ENCODE measurements at places on chromosomes 6 and 20. TPM values are rescaled to one million over a fixed set of nuclear protein-coding genes. Genes with fewer than 3 reads are reported as not detected.
A peak's percentile ranks its signal among the peaks of the same experiment; 100 is the strongest.

DNA sequence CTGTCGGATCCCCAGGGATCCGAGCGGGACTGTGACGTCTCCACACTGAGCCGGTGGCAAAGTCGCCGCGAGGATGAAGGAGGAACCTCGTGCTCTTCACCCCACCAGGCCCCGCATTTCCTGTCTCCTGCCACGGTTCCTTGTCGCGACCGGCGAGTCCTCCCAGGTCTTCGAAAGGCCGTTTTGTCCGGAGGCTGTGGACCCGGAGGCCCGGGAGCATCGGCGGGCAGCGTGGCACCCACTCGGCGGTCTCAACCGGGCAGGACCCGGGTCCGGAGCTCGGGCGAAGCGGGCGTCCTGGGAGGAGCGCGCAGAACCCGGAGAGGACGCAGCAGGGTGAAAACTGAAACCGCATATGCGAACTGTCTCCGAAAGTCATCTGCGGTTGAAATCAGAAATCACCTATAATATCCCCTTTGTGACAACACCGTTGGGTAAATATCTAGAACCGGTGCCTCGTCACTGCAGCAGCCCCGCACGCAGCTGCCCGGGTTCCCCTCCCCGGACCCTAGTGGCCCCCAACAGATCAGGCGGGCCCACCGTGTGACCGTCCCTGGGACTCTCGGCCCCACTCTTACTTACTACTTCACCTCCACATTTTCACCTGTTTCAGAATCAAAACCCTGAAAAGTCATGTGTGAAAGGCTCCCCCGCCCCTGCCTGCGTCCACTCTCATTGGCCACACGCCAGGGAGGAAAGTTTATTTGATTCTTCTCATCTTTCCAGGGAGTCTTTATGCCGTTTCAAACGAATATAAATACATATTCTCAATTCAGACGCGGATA lies 3.1 kb upstream of the ULBP2 start:
- no peak for DNase-seq

DNA sequence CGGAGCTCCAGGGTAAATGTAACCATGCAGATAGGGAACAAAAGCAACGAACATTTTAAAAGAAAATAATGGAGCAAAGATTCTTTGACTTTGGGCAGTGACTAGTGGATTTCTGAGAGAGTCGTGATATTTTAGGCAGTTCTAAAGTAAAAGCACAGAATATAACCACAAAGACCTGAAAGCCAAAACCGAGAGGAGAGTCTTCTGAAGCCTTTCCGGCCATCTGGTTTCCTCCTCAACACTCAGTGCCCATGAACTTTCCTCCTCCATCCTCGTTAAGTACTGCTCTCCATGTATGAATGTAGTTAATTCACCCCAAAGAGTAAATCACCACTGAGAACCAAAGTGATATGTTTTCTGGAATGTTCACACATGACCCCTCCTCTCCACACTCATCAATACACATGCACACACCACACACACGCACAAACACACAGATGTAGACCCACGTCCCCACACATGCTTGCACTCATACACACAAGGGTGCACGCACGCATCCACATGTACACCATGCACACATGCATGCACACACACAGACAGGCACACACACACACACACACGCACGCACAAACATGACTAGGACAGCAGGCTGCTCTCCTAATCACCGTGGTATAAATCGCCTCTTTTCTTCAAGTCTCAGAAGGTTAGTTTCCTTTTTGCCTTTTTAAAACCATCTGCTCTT lies 109.5 kb downstream of the MYLK4 start:
- DNase-seq: no peak

- no peak for DNase-seq
Observed at GRCh38 chr6:90098001-90098531, 198.6 kb downstream of the BACH2 start.

DNA sequence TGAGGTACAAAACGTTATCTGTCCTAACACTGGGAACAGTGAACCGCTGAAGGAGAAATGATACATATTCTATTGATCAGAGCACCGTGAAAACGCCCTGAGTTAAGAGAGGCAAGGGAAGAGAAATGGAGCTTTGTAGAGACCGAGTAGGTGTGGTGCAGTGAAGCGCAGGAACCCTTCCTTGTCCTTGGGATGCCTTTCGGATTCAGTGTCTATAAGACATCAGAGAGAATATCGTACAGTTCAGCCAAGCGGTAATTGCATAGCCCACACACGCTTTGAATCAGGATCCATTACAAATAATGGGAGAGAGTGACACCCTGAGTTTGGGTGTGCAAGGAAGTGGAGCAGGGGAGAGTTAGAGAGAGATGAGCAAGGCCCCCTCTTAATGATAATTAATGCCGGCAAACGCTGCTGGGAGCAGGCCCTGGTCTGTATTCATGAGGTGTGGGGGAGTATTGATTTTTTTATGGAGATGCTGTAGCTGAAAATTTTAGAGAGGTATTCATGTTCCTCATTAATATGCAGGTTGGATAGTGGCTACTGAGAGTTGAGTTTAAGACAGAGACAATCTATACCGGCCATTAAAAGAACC lies 20.7 kb downstream of the NOX3 start:
- DNase-seq: no peak

- no peak for DNase-seq
Observed at GRCh38 chr20:47181056-47181862, 175.2 kb downstream of the ZMYND8 start.

- DNase-seq: no peak
Observed at GRCh38 chr6:124747349-124747748, 214.9 kb upstream of the RNF217 start.

GRCh38 chr6:136604328-136604825 lies 54.2 kb upstream of the MAP7 start:
- DNase-seq: no peak

DNA sequence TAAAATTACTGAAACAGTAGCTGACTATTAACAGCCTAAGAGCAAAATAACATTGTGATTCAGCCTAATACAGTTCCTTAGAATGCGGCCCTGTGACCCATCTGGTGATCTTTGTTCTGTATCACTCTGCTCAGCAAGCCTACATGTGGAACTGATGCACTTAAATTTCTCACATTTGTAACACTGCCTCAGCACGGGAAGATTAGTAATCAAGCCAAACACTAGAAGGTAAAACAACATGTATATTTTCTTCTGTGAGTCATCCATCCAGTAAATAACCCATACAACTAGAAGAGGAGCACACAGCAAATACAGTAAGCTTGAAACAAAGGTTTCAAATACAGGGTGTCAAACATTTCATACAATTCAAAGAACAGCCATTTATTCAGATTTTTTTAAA lies 189.7 kb upstream of the NOX3 start:
- no peak for DNase-seq

- DNase-seq: peak; percentile 61
Observed at GRCh38 chr20:5171064-5171789, 44.4 kb downstream of the CDS2 start.

- DNase-seq: no peak
Observed at GRCh38 chr6:132368916-132369481, 32.3 kb downstream of the MOXD1 start.

DNA sequence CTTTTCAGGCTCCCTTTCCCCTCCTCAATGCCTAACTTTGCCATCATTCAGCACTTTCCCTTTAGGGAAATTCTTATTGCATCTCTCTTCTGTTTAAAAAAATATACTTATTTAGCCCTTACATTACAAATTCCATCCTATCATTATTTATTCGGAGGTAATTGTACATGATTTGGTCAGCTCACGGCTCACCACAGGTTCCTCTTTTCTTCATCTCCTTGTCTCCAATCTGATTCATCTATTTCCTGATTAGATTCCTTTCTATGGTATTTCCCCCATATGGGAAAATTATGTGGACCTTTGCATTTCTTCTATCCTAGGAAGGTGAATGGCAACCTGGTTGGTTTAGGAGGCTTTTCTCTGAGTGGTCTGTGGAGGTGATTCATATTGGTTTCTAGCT lies 12.9 kb upstream of the EMILIN3 start:
- no peak for DNase-seq

DNA sequence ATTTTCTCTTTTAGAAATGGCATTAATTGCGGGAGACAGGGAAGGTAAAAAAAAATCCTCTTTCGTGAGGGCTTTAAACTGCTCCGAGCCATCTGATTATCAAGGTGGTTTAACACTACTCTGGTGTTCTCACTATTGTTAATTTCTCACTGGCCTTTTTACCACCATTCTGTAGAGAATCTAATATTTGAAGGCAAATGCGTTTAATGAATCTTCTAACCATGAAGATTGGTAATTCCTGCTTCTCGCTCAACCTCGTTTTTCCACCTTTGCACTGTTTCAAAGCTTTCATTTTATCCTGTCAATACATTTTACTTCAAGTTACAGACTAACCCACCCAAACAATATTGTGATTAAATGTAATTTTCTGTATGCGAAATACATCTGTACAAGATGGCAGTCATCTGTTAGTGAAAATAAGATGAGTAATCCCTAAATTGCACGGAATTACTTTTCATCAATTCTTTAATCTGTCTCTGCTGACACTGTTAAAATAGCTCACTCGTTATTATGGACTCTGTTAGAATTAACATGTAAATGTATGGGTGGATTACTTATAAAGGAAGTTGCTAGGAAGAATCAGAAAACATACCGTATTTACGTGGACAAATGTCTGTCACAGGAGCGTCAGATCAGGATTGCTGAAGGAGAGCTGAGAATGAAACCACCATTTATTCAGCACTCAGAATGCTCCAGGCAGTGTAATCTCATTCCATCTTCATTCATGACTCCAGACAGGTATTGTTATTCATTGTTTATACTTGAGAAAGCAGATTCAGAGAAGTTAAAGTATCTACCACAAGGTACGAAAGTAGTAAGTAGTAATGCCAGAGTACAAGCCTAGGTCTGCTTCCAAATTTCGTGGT lies 1.1 kb upstream of the LCA5 start:
- DNase-seq: no peak

SAMD3 gene
- total RNA-seq: not detected

GRM1 gene
- 30.7 TPM for total RNA-seq

EEF1A2 gene
- 475 TPM for total RNA-seq

Measured in dorsolateral prefrontal cortex (tissue), 122 donors.